HFFc6 (cell line): ENCODE measurements at places on chromosomes 11 and 22.

DNA sequence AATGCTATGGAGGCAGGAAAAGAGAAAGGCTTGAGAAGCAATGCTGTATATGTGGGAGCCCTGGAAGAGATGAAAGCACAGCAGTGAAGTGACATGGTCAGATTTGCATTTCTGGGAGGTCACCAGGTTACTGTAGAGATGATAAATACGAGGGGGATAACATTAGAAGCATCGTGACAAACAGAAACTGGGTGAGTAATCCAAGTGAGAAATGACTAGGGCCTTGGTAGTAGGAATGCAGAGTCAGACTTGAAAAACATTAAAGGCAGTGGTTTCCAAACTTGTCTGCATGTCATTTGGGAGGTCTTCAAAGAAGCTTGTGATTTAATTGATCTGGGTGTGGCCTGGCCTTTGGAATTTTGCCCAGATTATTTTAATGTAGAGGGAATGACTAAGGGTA is 43.9 kb downstream of the CCDC34 start:
- DNase-seq: peak; percentile 77

GRCh38 chr11:8183111-8183510 is 14.3 kb upstream of the RIC3 start:
- DNase-seq: no peak

- DNase-seq: peak; percentile 17
Observed at GRCh38 chr11:10856689-10857458, 979 bp downstream of the ZBED5 start.

GRCh38 chr11:88012456-88012855 is 162.8 kb downstream of the RAB38 start:
- no peak for DNase-seq

GRCh38 chr22:31826443-31826842 is 72.6 kb downstream of the DEPDC5 start:
- no peak for DNase-seq

DNA sequence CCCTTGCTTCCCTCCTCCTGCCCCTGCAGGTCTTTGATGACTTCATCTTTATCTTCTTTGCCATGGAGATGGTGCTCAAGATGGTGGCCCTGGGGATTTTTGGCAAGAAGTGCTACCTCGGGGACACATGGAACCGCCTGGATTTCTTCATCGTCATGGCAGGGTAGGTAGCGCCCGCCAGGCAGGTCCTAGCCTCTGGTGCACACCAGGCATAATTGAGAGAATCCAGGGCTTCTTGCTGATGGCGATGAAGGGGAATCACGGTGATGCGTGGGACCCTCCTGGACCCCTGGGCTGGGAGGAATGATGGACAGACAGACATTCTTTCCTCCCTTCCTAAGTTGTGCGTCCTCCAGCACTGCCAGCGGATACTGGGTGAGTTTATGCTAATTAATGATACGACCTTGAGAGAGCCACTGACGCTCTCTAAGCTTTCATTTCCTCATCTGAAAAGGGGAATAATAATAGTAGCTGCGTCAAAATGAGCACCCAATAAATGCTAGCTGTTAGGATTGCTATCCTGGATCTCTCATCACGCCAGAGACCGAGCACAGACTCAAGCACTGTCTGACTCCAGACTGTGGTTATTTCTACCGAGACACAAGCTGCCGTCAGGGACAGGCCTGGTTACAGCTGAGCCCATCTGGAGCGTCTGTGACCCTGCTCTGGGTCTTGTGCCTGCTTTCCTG is 30.1 kb downstream of the CACNA1I start:
- DNase-seq: no peak

- no peak for DNase-seq
Observed at GRCh38 chr11:76789443-76789719, 6.2 kb downstream of the TSKU start.

GRCh38 chr11:1667121-1667850 is 29.7 kb upstream of the KRTAP5-6 start:
- no peak for DNase-seq

- DNase-seq: peak; percentile 55
Observed at GRCh38 chr22:50544078-50544745, 1.5 kb upstream of the KLHDC7B start.

- DNase-seq: peak; percentile 73
Observed at GRCh38 chr11:79237703-79238102, 203.1 kb downstream of the TENM4 start.

GRCh38 chr22:50530580-50530876 is 716 bp upstream of the TYMP start:
- DNase-seq: no peak

- DNase-seq: no peak
Observed at GRCh38 chr22:24432059-24432853, 4.9 kb downstream of the ADORA2A start.

- no peak for DNase-seq
Observed at GRCh38 chr11:75814363-75814676, 690 bp upstream of the UVRAG start.

- no peak for DNase-seq
Observed at GRCh38 chr11:562046-562645, 1.4 kb downstream of the RASSF7 start.

DNA sequence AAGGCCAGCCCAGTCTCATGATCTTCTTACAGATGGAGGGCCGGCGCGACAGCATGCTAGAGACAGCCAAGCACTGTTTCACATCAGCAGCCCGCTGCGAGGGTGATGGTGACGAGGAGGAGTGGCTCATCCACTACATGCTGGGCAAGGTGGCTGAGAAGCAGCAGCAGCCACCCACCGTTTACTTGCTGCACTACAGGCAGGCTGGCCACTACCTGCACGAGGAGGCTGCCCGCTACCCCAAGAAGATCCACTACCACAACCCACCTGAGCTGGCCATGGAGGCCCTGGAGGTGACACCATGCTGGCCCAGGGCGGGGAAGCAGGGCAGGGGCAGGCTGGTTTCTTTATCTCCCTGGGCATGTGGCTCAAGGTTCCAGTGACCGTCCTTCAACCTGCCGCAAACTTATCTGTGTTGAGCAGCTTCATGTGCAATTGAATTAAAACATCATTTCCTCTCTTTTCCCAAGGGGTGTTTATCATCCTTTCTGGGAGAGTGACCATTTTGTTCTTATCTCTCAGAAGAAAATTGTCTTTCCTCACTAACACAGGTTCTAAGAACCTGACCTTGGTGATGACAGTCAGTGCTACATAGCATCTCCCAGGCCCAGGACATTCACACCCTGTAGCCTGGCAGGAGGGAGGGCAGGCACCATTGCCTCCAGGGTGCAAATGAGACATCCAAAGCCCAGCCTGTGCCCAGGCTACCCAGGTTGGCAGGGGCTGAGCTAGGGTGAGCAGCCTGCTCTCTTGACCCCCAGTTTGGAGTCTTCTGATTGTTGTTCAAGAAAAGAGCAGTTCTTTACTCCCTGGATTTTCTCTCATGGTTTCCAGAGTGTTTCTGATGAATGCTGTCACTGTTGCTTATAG is 80.7 kb downstream of the CABIN1 start:
- no peak for DNase-seq

DNA sequence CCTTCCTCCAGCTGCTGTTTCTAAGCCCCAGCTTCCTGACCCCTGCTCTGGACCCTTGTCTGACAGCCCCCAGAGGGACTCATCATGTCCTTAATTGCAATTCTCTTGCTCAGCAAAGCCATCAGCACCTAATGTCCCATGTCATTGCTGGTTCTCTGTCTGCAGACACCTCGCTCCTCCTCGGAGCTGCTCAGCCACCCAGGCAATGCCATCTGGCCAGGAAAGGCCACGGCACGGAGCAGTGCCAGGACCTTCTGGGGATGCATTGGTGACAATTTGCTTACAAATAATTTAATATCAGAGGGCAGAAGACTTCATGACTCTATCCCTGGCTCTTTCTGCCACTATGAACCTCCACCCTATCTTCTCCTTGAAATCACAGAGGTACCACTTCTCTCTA is 107.0 kb upstream of the THY1 start:
- no peak for DNase-seq

DNA sequence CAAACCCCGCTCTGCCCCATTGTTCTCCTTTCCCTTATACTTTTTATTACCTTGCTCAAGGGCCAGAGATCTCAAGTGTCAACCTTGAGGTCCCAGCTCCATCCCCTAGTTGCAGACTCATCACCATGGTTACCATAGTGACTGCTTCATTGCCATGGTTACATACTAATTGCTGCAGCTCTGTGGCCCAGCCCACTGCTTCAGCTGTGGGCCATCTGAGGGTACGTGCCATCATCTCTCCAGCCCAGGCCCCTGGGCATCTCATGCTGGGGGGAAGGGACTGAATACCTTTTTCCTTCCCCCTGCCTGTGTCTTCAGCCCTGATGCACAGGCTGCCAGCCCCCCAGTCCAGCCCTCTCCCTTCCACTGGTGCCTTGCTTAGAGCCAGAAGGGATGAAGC is 22.2 kb downstream of the TREH start:
- no peak for DNase-seq

DNA sequence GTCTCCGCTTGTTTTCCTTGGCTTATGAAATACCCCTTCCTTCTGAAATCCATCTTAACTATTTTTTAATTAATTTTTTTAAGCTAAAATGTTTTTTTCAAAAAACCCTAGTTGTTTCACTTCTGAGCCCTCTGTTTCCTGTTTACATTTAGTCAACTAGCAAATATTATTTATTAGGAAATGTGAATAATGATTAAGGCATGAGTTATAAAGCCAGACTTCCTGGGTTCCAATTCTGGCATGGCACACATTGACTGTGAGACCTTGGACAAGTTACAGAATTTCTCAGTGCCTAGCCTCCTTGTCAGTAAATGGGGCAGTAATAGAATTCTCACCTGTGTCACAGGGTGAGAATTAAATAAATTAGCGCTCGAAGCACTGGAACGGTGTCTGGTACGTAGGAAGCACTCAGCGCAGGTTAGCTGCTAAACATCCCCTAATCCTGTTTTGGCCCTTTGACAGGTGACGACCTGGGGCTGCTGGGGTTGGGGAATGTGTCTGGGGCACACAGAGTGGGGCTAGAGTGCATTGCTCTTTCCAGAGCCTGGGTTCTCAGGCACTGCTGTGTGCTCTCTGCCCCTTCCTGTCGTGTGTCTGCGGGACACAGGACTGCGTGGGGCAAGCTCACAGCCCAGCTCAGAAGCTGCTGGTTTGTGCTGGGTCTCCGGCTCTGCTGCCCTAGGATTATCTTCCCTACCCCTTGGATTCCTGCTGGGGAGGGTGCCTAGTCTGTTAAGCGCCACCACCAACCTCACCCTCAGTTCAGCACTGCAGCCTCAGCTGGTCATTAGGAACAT is 13.1 kb downstream of the PANX1 start:
- DNase-seq: no peak

GRCh38 chr11:72896431-72896830 is 82.2 kb downstream of the ATG16L2 start:
- no peak for DNase-seq

GRCh38 chr11:73783483-73784020 is 4.1 kb upstream of the MRPL48 start:
- DNase-seq: no peak

GRCh38 chr11:45900916-45901617 is 6.0 kb downstream of the FREY1 start:
- DNase-seq: no peak

- no peak for DNase-seq
Observed at GRCh38 chr11:71144736-71145135, 107.6 kb downstream of the SHANK2 start.

DNA sequence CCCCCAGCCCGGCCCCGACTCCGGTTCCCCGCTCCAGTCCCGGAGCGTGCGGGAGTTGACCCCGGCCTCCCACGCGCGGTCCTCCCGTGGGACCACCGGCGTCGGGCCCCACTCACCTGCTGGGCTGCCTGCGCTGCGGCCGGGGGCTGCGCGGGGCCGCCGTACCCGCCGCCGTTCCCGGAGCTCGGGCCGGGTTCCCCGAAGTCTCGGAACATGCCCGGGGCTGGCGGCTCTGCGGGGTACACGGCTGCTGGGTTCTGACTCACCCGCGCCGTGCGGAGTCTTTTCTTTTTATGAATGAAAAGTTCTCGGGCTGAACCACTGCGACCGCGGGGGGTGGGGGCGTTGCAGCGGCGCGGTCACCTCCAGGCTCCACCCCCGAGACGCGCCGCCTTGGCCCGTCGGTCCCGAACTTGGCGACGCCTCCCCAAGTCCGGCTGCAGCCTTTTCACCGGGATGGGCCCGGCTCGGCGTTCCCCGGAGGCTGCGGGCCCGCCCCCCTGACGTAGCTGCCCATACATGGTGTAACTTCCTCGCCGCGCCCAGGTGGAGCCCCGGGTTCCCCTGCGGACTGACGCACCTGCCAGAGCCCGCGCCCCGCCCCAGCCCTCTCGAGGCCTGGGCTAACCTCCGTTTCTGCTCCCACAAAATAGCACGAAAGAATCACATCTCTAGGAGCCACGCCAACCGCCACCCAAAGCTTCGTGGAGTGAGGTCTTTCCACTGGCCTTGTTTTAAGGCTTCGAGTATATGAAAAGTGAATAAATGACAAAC is at the start of gene FOSL1:
FOSL1 (minus strand) TSS at position 264 of the 774 bp plus-strand sequence; CDS start at position 215, 49 bp downstream.
- DNase-seq: peak; percentile 96

GRCh38 chr11:29914203-29914930 is 102.5 kb downstream of the KCNA4 start:
- DNase-seq: no peak

DNA sequence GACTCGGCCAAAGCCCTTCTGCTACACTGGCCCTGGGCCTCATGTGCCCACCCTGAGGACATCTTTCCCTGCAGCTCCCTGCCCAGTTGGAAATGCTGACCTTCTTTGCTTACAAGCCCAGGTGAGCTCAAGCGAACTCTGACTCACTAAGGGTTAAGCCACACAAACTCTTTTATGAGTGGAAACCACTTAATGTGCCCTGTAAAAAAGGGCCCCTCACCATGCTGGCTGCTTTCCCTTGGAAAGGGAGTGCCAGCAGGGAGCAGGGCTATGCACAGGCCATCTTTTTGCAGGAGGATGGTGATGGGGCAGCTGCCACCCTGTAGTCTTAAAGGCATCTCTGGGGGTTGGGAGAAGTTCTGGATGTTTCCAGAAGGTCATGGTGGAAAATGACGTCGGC is 18.7 kb downstream of the EHF start:
- DNase-seq: no peak

- DNase-seq: peak; percentile 43
Observed at GRCh38 chr11:12090061-12090591, 20.3 kb upstream of the MICAL2 start.

- no peak for DNase-seq
Observed at GRCh38 chr11:69509846-69510390, 28.5 kb downstream of the LINC01488 start.

- DNase-seq: no peak
Observed at GRCh38 chr11:3227568-3228444, 4.4 kb downstream of the MRGPRE start.
